Foreskin fibroblast (primary cell): ENCODE measurements at places on chromosomes 7 and 10.
A peak's percentile ranks its signal among the peaks of the same experiment; 100 is the strongest.

GRCh38 chr7:90645784-90646183 is 49.7 kb downstream of the CDK14 start:
- no peak for DNase-seq

- DNase-seq, result no peak
Measured at GRCh38 chr10:49277973-49278372, 21.0 kb upstream of the C10orf71 start.

DNA sequence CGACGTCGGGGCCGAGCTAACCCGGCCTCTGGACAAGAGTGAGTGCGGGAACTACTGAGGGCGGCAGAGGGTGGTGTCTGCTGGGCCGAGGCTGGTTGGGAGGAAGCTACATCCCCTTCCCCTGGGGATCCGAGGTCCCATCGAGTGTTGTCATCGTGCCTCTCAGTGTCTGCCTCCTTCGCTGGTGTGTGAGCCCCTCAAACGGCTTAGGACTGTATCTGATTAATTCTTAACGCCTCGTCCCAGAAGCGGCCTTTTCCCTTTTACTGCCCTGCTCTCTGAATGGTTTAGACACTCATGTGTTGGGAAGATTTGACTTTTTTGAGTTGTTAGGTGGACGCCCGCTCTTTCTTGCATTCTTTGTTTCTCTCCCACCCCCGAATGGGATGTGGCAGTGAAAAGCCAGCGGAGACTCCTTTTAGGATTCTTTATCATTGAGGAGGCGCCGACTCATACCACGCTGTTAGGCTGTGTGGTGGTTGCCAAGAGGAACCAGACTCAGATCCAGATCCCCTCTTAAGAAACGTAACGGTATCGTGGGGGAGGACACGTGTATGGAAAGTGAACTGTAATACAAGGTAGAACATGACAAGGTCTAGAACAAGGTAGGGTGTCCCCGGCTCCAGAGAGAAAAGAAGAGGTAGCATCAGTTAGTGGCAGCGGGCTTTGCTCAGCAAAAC is 631 bp downstream of the SUPV3L1 start:
- DNase-seq, result no peak

DNA sequence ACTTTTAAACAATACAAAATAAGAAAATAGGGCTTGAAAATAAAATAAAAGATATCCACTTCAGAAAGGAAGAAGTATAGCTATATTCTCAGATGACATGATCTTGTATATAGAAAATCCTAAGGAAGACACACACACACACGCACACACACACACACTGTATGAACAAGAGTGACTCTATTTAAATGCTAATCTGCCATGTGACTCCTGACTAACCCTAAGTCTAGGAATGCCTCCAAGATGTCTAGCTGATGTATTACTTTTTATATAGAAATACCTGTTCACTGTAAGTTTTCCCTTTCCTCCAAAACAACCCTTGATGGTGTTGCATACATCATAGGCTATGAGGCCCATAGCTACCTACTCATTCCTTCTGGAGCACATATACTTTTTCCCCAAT is 173.1 kb upstream of the LRRTM3 start:
- peak; percentile 36 for DNase-seq

- DNase-seq, result no peak
Measured at GRCh38 chr10:71765906-71766716, 7.2 kb downstream of the VSIR start.

- no peak for DNase-seq
Measured at GRCh38 chr7:47807756-47808155, 140.5 kb downstream of the PKD1L1 start.

- no peak for DNase-seq
Measured at GRCh38 chr7:156820445-156821063, 72.4 kb downstream of the LMBR1 start.

DNA sequence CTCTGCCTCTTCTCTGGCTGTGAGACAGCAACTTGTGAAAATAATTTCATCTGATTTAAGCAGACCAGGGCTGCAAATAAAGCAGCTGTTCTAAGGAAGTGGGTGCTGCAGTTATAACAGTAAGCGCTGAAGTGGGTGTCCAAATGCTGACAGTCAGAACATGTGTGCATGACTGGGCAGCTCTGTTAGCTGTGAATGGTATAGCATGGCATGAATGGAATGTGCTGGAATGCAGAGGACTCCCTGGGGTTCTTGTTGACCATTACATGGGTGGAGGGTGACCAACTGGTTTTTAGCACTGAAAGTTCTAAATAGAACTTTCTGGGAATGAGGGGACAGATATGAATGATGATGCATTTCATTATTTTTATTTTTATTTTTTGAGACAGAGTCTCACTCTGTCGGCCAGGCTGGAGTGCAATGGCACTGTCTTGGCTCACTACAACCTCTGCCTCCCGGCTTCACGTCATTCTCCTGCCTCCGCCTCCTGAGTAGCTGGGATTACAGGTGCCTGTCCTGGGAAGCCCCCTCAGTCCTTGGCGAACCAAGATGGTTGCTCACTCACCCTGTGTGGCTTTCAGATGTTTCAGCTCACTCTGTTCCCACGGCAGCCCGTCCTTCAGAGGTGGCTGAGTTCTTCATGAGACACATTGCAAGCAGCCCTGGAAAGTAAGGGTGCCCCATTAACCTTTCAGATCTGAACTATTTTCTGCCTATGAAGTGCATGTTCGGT is 319.8 kb upstream of the PHYHIPL start:
- DNase-seq, result peak; percentile 95

- no peak for DNase-seq
Measured at GRCh38 chr7:102424787-102425218, 8.6 kb upstream of the ORAI2 start.

DNA sequence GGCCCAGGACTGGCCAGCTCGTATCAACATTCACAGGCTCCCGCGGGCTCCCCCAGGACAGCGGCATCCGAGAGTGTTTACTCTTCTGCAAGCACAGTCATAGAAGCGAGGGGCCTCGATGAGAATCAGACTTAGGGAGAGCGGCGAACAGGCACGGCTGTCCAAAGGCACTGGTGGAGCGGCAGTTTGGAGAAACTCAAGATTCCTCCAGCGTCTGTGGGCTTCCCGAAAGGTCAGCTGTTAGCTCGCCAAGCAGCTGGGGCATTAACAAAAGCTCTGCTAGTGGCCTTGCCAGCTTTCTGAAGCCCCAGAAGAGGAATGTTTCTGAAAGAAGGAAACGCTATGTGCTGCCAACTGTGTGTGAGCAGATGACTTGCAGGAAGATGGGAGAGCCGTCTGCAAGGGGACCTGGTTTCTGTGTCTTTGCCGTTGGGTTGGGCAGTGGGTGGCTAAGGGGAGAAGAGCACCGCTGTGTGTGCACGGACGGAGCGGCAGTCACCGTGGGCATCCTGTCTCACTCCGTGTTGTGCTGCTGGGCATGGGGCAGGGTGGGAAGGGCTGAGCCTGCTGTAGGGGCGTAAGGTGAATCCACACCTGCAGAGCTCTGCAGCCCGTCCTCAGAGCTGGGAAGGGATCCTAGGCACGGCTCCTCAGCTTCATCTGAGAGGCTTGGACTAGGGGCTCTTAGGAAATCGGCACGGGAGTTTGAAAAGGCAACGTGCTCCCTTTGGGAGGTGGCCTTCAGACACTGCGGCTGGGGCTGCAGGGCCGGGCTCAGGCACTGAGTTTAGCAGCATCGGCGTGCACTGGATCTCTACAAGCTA is 42.1 kb downstream of the AMZ1 start:
- no peak for DNase-seq

- no peak for DNase-seq
Measured at GRCh38 chr7:30533886-30534285, 29.3 kb upstream of the GGCT start.

DNA sequence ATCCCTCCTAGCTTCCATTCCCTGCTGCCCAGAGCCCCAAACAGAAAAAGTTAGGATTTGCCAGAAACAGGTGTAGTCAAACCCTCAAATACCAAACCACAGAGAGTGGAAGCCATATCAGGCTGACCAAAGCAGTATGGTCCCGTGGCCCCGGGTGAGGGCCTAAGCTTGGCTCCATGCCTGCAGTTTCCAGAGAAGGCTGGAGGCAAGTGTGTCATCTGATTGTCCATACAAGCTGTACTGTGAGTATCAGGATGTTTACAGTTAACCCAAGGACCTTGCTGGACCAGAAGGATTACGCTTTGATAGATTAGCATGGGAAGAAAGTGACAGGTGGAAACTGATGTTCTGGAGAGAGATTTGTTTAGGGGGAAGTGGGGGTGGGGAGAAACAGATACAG is 96.3 kb downstream of the PRKAG2 start:
- no peak for DNase-seq

DNA sequence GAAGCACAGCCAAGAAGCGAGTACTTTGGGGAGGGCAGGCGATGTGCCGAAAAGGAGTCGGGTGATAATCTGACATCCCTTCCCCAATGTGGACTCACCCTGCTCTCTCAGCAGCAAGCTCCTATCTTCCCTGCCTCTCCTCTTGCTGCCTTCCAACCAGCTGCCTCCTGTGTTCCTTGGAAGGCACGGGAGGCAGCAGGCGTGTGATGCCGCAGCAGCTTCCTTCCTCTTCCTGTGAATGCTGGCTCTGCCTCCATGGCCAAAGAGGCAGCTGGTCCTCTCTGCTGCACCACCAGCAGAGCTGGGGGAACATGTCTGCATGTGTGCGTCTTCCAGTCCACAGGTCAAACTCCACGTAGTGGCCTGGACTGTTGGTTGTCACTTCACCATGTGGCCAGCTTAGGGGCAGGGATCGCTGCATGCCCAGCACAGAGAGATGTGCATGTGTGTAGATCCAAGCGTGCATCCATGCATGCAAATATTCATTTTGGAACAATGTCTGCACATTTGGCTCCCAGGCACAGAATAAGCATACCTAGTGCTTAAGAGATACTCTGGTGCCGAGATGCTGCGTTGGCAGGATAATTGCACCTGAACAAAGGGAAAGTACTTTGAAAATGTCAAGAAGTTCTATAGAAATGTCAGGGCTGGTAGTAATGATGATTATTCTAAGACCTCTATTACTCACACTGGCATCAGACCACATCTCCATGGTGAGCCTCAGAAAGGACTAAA is 499.8 kb downstream of the PLXNA4 start:
- DNase-seq, result no peak

DNA sequence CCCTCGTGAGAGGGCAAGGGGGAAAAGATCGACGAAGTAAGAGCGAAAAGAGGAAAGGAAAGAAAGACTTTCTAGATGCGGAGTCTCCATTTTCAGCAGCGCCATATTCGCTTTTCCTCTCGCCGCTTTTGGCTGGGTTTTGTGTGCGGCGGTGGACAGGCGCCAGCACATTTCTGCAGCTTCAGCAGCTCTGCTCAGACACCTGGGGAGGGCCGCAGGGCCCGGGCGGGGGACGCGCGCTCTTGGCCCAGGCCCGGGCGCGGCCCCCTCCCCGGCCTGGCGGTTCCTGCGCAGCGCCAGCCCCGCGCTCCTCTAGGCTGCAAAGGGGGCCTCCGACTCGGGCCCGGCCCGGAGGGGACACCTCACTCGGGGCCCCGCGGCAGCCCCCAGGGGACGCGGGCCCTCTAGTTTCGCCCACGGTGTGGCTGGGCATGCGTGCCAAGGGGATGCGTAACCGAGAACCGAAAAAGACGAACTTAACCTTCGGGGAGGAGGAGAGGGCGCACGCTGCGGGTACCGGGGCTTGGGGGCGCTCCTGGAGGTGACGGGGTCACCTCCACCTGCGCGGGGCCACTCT is 34.5 kb upstream of the EBLN1 start:
- DNase-seq, result no peak

DNA sequence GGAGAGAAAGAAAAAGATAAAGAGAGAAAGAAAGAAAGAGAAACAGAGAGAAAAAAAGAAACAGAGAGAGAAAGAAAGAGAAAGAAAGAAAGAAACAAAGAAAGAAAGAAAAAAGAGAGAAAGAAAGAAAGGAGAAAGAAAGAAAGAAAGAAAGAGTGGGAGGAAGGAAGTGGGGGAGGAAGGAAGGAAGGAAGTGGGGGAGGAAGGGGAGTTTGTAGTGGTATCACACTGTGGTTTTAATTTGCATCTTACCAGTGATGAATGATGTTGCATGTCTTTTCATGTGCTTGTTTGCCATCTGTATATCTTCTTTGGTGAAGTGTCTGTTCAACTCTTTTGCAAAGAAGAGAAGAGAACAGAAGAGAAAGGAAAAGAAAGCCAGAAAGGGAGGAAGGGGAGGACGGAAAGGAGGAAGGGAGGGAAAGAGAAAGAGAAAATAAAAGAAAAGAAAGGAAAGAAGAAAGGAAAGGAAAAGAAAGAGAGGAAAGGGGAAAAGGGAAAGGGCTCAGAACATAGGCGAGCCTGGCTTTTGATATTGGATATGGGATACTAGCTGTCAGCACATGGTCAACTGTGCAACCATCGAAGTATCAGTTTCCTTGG is 79.2 kb upstream of the FRMD4A start:
- no peak for DNase-seq

DNA sequence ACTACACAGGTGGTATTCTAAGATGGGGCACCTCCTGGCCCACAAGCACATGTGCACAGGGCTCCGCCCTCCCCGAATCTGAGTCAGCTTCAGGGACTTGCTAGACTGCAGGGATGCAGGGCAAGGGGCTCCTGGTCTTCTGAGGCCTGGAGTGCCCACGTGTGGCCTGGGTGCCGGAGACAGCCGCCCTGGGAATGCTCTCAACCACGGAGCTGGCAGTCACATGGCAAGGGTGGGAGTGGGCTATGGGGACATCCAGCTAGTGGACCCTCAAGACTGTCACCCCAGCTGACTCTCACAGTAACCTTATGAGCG is 42.7 kb downstream of the CFAP46 start:
- no peak for DNase-seq

GRCh38 chr7:4065190-4065589 is 616.9 kb upstream of the FOXK1 start:
- DNase-seq, result peak; percentile 33

DNA sequence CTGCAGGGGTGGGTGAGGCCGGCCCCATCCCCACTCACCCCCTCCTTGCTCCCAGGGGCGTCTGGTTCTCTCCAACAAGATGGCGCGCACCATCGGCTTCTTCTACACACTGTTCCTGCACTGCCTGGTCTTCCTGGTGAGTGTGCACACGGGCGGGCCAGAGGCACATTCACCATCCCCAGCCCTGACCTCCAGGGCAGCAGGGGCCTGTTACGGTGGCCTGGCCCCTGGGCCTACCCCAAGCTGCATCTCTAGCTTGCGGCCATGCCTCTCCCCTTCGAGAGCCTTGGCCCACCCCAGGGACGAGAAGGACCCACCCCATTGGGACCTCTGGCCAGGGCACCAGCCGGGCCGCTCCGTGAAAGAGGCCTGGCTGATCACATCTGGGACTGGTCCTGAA is 4.9 kb upstream of the SH2B2 start:
- DNase-seq, result no peak

DNA sequence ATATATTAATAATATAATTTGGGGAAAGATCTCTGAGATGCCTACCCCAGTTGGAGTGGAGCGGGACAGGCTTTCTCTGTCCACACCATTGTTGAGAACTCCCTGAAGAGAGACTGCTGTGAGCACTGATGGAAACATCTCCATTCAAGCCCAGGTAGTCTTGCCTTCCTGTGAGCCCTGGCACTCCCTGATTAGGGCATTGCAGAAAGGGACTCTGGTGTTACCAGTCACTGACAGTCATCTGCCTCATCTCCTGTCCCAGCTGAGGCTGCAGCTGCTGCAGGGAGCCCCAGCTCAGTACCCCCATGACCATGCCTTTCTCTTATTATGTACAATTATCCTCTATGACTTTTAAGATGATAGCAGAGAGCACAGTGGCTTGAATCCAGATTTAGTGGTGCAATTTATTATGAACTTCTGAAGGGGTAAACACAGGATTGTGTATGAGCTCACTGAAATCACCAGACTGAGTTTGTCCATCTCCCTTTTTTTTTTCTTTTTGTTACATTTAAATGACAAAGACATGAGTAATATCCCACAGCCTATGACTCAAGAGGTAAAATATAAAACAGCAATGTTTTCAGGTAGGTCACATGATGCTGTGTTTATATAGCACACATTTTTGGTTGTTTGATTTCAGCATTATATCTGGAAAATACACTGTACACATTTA is 236.9 kb downstream of the SLC25A13 start:
- peak; percentile 21 for DNase-seq
